ENCODE measurements at places on chromosomes 16 and 17. TPM values are rescaled to one million over a fixed set of nuclear protein-coding genes. Genes with fewer than 3 reads are reported as not detected.

USP6 gene
- 2.9 TPM for polyA plus RNA-seq

MIS12 gene
- polyA plus RNA-seq: 43.5 TPM

MPRIP gene
- polyA plus RNA-seq: 177 TPM

CORO7 gene
- 14.7 TPM for polyA plus RNA-seq

BEAN1 gene
- polyA plus RNA-seq: 2.7 TPM

MMP25 gene
- 1.9 TPM for polyA plus RNA-seq
